ENCODE measurements at places on chromosomes 7 and 10.

DNA sequence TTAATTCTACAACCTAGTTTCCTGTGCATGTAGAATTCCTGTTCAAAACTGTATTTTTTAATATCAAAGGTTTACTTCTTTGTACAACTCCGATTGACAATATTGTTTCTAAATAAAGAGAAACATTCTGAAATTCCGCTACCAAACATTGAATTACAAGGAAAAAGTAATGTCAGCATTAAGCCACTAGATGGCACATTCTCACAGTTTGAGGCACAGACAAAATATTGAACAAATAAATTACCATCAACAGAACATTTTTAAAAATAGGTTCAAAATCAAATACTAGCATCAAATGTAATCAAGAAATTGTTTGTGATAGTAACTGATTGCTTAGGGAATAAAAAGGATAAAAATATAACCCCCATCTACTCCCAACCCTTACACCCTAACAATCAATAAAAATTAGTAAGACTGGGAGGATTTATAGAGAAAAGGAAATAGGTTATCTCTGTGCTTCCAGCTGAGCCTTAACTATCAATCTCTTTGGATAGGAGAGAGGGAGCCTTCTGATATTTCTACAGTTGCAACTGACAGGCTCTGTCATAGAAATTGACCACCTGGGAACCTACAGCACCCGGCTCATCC lies 86.6 kb upstream of the C7orf33 start:
- no peak for DNase-seq

- DNase-seq = no peak
Observed at GRCh38 chr10:125692601-125693523, 9.9 kb upstream of the TEX36 start.

DNA sequence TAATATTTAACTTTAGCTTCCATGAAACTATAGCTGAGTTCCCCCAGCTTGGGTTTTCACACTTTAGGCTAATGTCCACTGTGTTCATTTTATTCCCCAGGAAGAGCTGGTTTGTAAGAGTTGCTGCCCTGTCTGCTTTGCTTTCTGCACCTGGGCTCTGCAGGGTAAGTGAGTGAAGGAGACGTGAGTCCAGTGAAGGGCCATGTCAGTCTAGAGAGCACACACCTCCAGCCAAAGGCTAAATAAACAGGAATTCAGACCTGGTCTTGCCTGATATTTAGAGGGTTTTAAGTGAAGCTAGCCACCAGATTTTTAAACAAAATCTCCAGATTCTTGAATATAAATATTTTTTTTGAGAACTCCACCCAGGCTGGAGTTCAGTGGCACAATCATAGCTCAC lies 24.5 kb upstream of the FZD1 start:
- DNase-seq = no peak

DNA sequence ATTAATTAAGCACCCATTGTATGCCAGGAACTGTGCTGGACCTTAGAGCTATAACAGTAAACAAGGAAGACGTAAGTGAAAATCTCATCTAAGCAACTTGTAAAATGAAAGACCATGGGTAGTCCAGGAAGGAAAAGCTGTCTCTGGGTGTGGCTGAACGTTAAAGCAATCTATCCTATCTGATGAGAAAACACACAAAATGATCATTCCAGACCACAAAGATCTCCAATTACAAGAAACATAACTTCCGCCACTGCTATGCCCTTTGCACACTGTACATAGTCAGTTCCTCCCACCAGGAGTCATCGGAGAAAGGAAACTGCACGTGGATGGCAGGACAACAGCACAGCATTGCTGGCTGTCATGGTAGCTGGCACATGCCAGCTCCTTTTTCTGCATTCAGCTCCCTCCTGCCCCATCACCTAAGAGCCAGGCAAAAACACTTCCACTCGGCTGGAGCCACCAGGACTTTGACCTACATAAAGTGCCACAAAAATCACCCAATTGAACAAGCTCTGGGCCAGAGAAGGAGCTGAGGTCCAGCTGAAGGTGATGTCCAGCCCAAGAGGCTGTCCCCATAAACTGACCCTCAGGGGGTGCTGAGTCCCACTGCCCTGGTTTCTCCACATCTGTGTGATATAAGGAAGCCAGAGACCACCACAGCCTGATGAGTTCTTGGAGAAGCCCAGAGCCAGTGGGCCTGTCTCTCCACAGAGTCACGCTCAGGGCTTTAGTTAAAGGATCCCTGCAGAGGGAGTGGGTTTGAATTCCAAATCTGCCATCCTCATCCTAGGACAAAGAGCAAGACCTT lies 56.4 kb downstream of the STEAP1B start:
- no peak for DNase-seq

GRCh38 chr7:14045651-14046050 lies 56.2 kb upstream of the ETV1 start:
- no peak for DNase-seq

DNA sequence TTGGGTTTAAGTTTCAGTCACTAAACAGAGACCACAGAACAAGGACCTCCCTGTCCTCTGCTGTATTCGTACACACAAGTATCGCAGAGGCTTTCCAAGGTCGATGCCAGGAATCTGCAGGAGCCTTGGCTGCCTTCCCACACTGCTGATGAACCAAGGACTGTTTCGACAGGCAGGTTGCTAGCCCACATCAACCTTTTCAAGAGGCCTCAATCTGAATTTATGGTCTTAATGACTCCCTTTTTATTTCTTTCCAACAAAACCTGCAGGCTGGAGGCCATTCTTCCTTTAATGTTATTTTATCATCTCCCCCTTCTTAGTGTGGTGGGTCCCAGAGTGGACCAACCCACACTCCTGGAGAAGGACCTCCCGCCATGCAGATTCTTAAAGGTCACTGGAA lies 45.6 kb downstream of the JCAD start:
- no peak for DNase-seq

DNA sequence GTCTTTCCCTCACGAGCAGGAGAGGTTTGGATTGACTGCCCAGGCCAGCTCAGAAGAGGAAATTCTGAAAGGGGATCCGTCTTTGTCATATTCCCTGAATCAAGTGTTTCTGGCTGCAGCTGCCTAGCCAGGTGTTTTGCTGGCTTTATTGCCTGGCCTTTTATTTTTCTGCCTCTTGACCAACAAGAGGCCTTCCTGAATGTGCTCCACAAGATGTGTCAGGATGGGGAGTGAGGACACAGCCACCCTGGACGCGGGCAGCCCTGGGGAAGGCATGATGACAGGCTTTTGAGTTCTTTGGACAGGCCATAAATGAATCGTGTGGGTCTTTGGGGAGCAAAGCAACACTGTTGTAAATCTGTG lies 163.6 kb downstream of the CAMK1D start:
- DNase-seq = no peak

DNA sequence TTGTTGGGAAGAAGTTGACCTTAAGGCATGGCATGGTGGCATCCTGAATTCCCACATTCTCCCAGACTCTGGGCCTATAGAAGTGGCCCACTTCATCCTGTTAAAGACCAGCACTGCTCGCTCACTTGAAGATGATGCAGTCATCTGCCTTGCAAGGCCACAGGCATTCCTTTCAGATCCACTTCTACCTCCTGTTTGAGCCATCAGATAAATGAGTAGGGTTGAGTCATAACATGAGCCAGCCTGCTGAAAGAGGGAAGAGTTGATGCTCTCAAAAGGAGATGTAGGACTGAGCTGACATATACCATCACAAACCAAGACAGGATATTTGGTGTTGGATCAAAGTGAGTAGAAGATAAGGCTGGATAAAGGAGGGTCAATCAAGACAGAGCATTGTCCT lies 1.5 kb upstream of the EBLN1 start:
- DNase-seq = no peak

- no peak for DNase-seq
Observed at GRCh38 chr10:46270086-46270811, 16.5 kb upstream of the ANTXRL start.

GRCh38 chr10:62153191-62153590 lies 115.5 kb downstream of the RTKN2 start:
- DNase-seq = no peak

GRCh38 chr10:89364531-89364930 lies 13.3 kb upstream of the IFIT1B start:
- DNase-seq = no peak

DNA sequence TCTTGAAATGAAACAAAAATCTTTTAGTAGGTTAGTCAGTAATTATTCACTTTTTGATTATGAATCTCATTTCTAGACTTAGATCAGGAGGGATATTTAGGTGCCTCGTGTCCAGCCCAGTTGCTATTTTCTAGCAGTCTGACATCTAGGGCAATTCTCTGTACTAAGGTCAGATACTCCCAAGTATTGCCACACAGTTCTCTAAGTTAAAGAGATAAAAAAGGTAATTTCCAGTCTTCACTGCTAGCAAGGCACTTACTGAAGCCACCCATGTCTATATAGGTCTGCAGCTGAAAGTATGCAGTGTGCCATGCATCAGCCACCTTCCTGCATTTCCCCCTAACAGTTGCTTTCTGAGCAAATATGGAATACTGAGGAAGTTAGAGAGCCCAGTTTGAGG lies 83.4 kb downstream of the PON1 start:
- DNase-seq = no peak

DNA sequence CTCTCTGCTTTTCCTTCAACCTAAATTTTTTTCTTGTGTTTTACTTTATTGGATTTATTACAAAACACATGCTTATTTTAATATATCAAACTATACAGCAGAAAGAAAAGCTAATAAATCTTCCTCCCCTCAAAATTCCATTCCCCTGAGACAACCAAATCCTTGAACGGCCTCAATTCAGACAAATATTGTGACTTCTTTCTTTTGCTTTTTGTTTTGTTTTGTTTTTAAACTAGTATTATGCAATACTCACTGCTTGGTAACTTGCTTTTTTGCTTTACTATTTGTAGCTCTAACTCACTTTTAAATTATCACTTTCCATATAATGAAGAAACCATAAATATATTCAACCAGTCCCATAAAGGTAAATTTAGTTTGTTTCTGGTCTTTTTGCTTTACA lies 59.4 kb upstream of the CDK1 start:
- no peak for DNase-seq

GRCh38 chr10:49107111-49107886 lies 8.0 kb downstream of the VSTM4 start:
- DNase-seq = no peak

DNA sequence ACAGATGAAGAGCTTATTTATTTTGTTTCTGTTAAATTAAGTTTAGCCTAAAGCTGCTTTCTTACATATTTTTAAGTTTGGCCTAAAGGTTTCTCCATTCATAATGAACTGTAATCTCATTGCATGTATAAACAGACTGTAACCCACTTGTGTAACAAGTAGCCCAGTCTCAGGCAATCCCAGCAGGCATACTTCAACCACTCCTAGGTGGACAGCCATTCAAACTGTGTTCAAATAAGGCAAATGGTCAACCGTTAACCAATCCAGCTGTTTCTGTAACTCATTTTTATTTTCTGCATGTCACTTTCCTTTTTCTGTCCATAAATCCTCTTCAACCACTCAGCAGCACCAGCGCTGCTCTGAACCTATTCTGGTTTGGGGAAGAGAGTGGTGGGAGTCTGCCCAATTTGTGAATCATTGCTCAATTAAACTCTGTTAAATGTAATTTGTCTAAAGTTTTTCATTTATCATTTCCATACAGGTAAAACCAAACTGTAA lies 35.9 kb downstream of the PHYHIPL start:
- no peak for DNase-seq

DNA sequence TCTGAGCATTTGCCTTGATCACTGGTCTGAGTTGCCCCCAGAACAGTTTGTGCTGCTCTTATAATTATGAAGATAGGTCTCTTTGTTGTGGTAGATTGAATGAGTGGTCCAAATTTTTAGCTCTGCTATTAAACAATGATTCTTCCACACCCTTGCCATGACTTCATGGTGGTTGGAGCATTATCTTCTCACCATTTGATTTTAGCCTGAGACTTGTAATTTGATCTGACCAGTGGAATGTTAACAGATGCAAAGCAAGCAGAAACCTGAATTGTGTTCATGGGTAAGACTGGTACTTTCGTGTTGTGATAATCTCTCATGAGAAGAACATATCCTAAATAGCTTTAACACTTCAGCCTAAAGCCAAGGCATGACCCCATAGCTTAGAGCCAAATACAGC lies 139.1 kb downstream of the TFPI2 start:
- no peak for DNase-seq

DNA sequence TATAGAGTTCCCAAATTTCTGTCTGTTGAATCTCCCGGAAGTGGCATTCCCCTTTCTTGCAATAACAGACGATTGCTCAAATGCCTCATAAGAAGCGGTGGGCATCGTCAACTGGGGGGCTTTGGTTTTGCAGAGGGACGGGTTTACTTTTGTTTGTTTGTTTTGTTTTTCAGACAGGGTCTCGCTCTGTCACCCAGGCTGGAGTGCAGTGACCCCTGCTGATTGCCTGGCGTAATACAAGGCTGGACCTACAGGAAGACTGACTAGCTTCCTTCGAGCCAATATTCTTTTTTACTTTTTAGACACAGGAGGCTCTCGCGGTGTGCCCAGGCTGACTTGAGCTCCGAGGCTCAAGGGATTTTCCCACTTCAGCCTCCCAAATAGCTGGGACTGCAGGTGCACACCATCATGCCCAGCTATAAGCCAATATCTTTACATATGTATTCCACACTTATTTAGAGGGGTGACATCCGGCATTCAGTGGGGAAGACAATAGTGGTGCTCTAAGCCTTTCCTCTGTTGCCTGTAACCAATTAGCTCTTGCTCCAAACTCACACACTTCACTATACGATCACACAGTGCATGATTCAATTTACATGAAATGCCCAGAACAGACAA lies 58.1 kb downstream of the FHIP2A start:
- DNase-seq = no peak

DNA sequence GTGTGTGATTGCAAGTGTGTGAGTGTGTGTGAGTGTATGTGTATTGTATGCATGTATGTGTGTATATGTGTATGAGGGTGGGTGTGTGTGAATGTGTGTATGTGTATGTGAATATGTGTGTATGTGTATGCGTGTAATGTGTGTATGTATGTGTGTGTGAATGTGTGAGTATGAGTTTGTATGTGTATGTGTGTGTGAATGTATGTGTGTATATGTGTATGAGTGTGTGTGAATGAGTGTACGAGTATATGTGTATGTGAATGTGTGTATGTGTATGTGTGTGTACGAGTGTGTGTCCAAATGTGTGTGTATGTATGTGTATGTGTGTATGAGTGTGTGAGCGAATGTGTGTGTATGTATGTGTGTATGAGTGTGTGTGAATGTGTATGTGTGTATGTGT lies 8.2 kb upstream of the GALNTL5 start:
- DNase-seq = no peak

DNA sequence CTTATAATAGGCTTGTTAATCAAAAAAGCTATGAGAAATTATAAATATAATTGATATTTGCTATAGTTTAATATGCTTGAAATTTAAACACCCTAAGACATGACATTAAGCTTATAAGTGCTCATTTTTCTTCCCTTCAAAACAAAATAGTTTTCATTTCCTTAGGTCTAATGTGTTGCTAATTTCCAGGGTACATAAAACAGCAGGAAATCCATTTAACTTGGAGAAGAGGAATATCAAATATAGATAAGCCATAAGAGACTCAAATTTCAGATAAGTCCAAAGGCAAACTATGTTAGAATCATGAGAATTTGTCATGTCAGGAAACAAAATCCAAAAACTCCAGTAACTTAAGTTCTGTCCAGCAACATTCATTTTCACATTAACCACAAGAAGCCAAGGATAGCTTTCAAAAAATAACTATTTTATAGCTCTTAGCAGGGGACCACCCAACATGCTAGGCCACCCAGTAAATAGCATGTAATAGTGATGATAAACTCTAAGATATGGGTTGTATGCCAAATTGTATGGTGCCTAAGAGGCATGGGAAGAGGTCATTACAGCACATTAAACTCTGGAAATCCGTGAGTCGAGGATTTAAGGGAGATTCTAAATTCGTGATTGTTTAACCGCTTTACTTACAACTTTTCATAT lies 298.1 kb downstream of the CRPPA start:
- no peak for DNase-seq

Measured in amygdala (tissue), 56 donors.